ENCODE measurements at places on chromosomes 1 and 21. TPM values are rescaled to one million over a fixed set of nuclear protein-coding genes. Genes with fewer than 3 reads are reported as not detected.

The SPRR2D gene
- total RNA-seq = not detected

- no peak for DNase-seq
Observed at GRCh38 chr1:27832762-27833161, 2.2 kb downstream of the PPP1R8 start.

The SLC16A4 gene
- total RNA-seq = 1.3 TPM

- peak; percentile 65 for DNase-seq
Observed at GRCh38 chr1:113929750-113930498, 800 bp downstream of the HIPK1 start.

DNA sequence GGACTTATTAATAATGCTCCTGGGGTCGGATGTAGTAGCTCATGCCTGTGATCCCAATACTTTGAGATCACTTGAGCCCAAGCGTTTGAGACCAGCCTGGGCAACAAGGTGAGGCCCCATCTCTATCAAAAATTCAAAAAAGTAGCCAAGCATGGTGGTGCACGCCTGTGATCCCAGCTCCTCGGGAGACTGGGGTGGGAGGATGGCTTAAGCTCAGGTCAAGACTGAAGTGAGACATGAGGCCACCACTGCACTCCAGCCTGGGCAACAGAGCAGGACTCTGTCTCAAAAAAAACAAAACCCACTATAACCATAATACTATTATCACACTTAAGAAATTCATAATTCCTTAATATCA lies 1.6 kb upstream of the DEGS1 start:
- DNase-seq = no peak

All from activated B cell treated with CpG ODN at 0.5 μM for 24 hours (primary cell).